ENCODE measurements at places on chromosomes 2 and 18.

GRCh38 chr18:12336171-12336613, 28.2 kb downstream of the TUBB6 start:
- DNase-seq = no peak

DNA sequence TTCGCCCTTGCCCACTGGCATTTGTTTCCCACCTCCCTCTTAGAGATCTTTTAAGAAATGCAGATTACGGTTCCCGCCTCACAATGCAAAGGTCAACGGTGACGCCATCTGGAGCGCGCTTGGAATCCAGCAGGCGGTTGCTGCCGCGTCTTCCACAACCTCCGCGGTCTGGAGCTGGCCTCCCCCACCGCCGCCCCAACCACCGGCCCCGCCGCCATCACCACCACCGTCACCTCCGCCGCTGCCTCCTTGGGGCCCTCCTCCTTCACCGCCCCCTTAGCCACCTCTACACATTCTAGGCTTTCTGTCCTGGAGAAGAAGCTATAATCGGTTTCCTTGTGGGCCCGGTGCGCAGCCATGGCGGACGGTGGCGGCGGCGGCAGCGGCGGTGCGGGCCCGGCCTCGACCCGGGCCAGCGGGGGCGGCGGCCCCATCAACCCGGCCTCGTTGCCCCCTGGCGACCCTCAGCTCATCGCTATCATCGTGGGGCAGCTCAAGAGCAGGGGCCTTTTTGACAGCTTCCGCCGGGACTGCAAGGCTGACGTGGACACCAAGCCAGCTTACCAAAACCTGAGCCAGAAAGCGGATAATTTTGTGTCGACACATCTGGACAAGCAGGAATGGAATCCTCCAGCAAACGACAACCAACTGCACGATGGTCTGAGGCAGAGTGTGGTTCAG, at the start of gene BOD1L2:
Gene BOD1L2 (plus strand): TSS at position 132 of the 681 bp plus-strand sequence. CDS start 226 bp downstream, at position 358.
- DNase-seq = no peak

DNA sequence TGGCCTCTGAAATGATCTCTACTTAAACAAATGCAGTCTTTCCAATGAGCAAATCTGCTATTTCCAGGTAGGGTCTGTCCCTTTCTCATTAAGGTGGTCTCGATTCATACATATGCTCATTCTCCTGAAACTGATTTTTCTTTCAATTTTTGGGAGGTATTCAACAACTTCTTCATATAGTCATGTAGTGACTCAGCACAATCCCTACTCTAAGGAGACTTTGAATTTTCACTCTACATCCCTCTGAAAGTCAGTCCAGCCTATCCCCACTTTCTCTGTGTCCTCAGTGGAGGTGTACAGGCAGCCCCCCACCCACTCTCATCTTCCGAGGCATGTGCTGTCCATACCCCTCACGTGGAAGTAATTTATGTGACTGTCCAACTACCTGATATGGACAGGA, 99.9 kb upstream of the ACAA2 start:
- DNase-seq = no peak

DNA sequence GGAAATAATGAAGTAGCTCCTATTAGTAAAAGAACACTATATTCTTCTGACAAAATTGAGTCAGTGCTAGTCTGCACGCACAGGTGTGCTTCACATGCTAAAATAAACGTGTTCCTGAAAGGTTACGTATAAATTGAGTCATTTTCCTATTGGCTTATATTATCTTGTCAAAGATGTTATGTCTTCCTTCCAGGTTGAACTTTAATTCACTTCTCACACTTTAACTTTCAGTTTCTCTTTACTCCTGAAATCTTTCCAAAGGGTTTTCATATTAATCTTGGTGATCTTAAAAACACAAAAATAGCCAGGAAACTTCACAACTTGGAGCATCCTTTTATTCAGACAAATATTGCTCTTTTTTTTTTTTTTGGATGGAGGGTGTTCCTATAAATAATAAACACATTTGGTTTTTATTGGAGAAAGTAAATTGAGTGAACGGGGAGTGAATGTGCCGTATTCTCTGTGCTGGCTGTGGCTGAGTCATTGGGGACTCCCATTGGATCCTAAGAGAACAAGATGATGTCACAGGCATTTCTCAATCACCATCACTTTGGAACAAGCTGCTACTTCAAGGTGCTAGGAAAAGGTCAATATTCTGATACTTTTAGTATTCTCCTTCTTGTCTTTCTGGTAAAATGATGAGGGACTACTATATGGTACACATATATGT, 150.2 kb upstream of the SPATS2L start:
- DNase-seq = no peak

GRCh38 chr2:75289771-75290170, 90.5 kb upstream of the TACR1 start:
- no peak for DNase-seq

GRCh38 chr2:54240515-54241469, 15.2 kb downstream of the TSPYL6 start:
- DNase-seq = no peak

DNA sequence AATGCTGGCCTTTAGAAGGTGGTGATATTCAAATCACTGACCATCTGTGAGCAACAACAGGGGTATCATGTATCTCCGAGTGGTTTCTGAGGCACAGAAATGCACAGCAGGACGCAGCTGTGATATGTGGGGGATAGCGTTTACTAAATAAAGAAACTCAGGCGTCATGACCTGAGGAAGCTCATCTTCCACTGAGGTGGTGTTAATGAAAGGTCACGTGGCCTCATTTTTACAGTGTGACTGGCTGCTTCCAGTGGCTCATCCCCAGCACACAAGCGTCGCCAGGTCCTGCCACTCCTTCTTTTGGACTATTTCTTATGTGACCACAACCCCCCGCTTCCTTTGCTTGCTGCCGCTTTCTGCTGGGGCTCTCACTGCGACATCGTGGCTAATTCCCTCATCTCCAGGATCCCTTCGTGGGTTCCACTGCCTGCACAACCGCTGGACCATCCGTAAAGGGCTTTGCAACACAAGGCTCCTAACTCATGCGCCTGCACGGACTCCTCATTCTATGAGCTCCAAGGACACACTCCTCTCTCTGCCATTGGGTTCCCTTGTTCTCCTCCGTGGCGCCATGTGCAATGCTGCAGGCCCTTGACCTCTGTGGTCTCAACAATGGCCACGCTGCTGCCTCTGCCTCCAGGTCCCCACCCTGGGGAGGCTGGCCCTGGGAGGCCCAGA, 109.3 kb downstream of the MBP start:
- no peak for DNase-seq

DNA sequence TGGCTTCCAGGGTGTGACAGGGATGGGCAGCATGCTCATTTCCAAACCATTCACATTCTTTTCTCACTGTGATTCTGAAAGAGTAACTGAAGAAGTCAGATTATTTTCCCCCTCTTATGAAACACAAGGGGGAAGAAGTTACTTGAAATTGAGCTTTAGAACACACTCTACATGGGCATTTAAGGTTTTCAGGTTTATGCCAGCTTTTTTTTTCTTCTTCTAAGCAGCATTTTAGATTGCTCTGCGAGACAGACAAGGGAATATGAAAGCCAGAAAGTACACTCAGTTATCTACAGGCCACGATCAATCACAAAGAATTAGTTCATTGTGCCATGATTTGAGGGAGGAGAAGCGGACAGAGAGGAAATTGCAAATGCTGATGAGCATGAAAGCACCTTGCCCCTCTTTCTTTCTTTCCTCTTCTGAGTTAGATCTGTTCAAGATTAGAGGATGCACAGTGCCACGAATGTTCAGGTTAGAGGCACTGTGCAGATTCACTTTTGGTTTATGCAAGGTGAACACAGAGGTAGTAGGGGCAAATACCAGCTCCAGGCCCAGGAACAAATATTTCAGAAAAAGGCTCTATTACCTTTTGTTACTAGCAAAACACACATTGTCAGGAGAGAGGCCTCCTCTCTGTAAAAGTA, 49.2 kb downstream of the CXCR4 start:
- DNase-seq = no peak

GRCh38 chr2:132953771-132954170, 283.8 kb upstream of the LYPD1 start:
- DNase-seq = no peak

DNA sequence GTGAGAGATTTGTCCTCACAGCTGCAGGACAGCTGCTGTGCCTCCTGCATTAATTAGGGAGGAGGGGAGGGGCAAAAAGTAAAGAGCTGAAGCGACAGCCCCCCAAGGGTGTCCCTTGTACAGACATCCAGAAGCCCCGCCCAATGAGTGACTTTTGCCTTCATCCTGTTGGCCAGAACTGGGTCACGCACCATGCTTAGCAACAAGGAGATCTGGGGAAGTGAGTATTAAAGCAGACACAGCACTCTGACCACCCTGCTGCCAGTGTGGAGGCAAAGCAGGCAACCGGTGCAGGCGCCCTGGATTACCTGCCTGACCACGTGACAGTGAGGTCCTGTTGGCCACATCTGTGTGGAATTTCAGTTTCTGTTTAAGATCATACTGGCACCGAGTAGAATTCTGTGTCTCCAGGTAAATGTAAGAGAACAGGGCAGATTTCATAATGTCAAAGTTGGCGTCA, 21.5 kb upstream of the BIN1 start:
- peak; percentile 29 for DNase-seq

- DNase-seq = no peak
Observed at GRCh38 chr2:115389024-115389423, 946.6 kb downstream of the DPP10 start.

DNA sequence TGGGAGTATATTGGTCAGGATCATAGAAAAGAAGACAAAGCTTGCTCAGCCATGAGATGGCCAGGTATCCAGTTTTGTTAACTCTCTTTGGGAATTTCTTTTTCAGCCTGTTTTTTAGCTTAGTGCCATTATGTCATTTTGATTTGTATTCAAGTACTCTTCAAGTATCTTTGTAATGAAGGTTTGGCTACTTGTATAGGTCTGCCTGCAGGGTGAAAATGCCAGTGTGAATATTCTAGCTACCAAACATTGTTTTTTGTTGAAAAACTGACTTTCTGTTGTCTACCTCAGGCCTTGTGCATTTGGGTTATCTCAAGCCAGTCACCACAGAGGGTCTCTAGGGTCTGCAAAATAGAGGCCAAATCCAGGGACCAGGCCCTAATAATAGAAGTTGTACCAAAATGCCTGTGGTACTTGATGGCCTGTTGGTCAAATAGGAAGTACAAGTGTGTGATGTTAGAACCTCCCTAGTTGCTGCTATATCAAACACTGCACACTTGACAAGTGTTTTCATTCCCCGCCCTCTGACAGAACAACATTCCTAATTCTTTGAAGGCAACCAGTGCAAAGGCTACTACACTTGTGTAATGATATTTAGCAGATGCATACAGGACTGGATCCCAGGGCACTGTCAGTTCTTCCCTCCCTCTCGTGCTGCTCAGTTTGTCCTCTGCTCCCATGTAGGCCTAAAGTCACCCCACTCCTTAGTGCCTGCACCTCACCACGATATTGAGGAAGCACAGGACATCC, 36.4 kb downstream of the RNMT start:
- DNase-seq = no peak

DNA sequence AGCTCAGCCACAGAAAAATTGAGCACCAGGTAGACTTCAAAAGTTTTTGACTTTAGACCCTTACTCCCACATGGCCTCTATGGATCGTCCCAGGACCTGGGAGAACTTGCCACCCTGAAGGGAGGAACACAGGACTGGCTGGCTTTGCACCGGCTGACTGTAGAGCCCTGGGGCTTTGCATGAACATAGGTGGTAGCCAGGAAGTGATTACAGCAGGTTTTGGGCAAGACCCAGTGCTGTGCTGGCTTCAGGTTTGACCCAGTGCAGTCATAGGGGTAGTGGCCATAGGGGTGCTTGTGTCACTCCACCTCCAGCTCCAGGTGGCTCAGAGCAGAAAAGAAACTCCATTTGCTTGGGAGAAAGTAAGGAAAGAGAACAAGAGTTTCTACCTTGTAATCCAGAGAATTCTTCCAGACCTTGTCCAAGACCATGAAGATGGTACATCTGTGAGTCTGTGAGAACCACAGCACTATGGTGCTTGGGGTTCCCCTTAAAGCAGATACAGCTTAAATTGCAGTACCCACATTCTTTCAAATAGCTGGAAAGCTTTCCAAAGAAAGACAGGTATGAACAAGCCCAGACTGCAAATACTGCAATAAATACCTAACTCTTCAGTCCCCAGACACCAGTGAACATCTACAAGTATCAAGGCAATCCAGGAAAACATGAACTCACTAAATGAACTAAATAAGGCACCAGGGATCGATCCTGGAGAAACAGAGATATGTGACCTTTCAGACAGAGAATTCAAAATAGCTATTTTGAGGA, 13.0 kb upstream of the SESTD1 start:
- no peak for DNase-seq

- DNase-seq = no peak
Observed at GRCh38 chr2:30781451-30781850, 25.8 kb downstream of the CAPN13 start.

DNA sequence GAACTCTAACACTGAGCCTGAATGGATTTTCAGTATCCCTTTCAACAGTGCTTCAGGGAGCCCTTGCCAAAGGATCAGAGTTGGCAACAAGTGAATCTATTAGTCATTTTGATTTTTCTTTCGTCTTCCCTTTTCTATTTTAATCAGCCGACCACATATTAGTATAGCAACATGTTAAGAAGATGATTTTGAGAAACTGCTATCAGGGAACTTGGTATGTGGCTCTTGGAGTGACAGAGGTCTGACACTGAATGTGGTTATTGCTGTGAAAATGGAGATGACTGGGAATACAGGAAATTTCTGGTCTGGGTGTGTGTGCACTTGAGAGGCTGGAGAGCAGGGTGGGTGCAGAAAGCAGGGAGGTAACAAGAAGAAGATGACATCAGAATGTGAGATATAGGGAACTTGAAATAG, 28.7 kb upstream of the IL1RL1 start:
- DNase-seq = no peak

GRCh38 chr2:48395658-48396057, 134.3 kb upstream of the STON1 start:
- no peak for DNase-seq

GRCh38 chr2:169806586-169806985, 7.9 kb downstream of the SSB start:
- DNase-seq = no peak

- no peak for DNase-seq
Observed at GRCh38 chr2:202510911-202511310, 123.9 kb upstream of the FAM117B start.

- DNase-seq = no peak
Observed at GRCh38 chr18:46350598-46351159, 246.5 kb downstream of the HAUS1 start.

- no peak for DNase-seq
Observed at GRCh38 chr18:22816266-22817176, 116.6 kb upstream of the RBBP8 start.
